ENCODE measurements at places on chromosomes 11 and 22. TPM values are rescaled to one million over a fixed set of nuclear protein-coding genes. Genes with fewer than 3 reads are reported as not detected.
A peak's percentile ranks its signal among the peaks of the same experiment; 100 is the strongest.

DNA sequence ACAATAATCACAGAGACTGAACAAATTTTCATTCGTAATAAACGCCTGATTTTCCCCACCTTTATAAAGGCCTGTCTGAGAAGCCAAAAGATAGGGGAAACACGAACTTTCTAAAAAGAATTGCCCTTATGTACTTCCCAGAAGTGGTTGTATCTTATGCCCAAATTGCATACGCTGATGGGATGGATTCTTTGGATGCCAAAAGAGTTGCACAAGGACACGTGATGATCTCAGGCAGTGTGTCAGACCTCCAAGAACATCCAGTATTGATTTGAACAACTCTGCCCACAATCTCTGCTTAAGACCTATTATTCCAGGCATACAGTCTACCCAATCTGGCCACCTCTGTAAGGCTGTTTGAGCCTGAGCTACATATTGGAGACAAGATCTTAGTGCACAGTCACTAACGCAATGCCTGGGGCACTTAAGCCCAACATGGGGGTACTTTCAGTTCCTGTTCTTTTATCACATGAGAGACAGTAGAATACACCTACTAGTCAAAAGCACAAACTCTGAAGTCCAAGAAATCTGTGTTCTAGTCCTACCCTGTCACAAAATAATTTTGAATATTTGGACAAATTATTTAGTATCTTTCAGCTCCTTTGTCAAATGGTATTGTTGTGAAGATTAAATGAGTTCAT is 38.9 kb downstream of the OR10A6 start:
- DNase-seq: no peak

DNA sequence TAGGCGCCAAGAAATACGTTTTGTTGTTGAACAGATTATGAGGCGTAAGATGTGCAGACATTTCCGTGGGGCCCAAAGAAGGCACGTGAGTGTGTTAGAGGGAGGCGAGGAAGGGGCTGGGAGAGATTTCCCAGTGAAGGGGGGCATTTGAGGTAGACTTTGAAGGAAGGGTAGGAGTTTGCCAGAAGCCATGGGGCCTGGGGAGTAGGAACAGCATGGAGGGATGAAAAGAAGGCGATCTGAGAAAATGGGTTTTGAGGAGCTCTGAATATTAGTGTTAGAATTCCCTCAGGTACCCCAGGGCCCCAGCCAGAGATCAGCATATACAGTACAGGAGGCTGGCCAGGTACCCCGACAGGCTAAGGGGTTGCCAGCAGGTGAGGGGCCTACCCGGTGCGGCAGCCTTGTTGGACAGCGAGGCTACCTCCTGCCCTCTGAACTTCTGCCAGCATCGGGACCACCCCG is 414 bp upstream of the MIEF1 start:
- DNase-seq: no peak

TRIM48 gene
- not detected for polyA plus RNA-seq

- DNase-seq: no peak
Measured at GRCh38 chr11:61885166-61885778, 6.1 kb downstream of the FADS3 start.

GRCh38 chr11:12199231-12199948 is 89.0 kb downstream of the MICAL2 start:
- DNase-seq: no peak

DNA sequence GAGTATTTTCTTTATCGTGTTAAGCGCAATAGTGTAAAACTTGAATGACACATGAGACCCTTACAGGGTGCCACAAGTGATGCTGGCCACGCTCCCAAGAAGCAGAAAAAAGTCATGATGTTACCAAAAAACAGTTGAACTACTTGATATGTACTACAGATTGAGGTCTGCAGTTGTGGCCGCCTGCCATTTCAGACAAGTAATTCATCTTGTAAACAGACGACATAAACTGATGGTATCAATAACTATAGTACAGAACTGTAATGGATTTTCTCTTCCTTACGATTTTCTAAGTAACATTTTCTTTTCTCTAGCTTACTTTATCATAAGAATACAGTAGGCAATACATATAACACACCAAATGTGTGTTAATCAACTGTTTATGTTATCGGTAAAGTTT is 5.5 kb downstream of the CD59 start:
- no peak for DNase-seq

DNA sequence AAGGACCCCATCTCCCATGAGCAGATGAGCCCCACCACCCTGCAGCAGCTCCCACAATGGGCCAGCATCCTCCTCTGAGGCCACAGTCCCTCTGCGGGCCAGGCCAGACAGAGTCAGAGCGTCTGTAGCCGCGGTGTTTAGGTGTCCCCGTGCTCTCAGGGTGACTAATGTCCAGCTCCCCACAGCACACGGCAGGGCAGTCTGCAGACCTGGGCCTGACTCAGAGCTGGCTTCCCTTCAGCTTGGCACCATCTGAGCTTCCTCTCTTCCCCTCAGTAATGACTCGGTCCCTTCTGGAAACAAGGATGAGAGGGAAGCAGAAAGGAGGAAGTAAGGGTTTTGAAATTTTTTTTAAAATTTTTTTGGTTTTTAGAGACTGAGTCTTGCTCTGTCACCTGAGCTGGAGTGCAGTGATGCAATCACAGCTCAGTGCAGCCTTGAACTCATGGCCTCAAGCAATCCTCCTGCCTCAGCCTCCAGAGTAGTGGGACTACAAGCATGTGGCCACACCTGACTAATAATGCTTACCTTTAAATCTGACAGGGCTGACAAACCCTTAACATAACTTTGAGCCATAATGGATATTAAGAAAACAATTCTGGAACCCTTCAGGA is 28.5 kb downstream of the LRRC74B start:
- no peak for DNase-seq

PLAAT2 gene
- polyA plus RNA-seq: not detected

DNA sequence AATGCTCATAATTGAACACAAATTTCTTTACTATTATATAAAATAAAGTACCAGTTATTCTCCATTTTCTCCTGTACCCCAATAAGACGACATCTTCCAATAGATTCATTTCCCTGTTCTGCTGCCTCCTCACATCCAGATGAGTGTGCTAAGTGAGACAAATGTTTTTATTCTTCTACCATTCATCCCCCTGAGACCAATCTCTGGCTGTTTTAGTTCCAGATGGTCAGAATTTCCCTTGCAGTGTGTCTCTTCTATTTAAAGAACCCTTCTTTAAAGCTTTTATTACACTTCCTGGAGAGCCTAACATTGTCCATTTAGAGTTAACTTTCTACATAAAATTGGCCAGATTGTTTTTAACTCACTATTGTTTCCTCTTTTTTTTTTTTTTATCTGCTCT is 41.2 kb upstream of the GLYATL1 start:
- peak; percentile 10 for DNase-seq

DNA sequence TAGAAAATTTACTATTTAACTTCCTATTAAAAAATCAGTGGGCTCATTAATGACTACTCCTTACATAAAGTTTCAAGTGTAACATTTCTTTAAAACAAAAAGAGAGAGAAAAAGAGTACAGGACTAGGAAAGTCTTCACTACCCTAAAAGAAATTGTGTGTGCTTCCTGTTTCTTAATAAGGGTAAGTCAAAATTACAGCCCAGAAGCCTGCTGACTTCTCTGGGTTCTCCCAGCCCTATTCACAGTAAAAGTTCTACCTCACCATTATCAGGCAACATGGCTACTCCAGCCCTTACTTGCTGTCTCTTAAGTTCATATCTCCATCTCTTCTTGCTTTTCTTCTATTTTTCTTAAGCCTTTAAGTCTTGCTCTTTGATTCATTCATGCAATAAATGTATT is 20.3 kb upstream of the ZC3H12C start:
- DNase-seq: no peak

GRCh38 chr11:111172321-111172862 is 73.1 kb upstream of the POU2AF2 start:
- no peak for DNase-seq

CNGA4 gene
- polyA plus RNA-seq: 0.33 TPM

DNA sequence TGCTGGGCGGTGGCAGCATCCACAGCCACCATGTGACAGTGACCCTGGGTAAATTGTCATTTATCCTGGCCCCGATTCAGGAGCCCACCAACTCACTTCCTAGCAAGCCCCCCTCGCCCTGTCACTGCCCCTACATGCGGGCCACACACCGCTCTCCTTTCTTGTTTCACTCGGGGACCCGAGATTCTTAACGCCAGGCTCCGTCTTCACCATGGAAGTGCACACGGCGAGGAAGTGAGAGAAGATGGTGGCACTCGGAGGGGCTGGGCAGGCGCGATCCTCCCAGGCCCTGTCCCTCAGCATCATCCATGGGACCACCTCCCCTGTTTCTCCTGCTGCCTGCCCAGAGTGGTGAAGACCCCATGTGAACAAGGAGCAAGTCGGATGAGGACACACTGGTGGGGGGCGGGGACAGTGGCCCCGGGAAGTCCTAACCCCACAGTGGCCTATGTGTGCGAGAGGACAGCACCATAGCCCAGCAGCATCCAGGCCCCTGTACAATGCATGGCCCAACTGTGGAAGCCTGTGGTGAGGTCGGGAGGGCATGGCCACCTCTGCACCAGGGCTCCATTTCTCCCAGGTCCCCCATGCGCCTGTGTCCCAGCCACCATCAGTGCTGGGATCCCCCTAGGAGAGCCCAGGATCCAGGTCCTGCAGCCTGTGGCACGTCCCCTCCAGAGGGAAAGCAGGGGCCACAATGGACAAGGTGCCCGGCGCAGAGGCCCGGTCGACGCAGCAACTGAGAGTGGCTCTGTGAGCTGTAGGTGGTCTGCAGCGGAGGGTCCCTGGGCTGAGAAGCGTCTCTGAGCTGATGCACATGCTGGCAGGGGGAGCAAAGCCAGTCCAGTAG is 262.8 kb downstream of the BRD1 start:
- DNase-seq: no peak

TUBA8 gene
- polyA plus RNA-seq: 15.0 TPM

DNA sequence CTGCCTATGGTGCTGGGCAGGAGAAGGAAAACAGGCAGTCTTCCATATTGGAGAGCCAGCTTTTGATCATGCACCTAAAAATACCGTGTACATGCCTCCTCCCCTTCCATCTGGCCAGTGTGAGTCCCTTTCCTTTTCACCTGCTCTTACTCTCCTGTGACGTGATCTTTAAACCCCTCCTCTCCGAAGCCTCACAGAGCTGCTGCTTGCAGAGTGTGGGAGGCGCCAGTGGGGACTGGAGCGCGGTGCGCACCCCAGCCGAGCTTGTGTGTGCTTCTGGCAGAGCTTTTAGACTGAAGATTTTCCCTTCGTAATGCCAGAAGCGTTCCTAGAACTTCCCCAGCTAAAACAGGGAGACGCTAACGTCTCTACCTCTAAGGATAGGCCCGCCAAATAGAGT is 29.8 kb downstream of the MUC6 start:
- peak; percentile 59 for DNase-seq

MIAT gene
- 0.20 TPM for polyA plus RNA-seq

GRCh38 chr11:85673393-85673792 is 8.5 kb upstream of the CREBZF start:
- DNase-seq: no peak

- DNase-seq: peak; percentile 74
Measured at GRCh38 chr22:50218996-50219727, 18.4 kb downstream of the SELENOO start.

- peak; percentile 67 for DNase-seq
Measured at GRCh38 chr11:64358907-64359711, at the start of gene RPS6KA4. TSS of gene RPS6KA4 (plus strand) at chr11:64359162. CDS start at chr11:64359236, 74 bp downstream.

- no peak for DNase-seq
Measured at GRCh38 chr11:35288817-35289541, 130.4 kb downstream of the SLC1A2 start.

GRCh38 chr11:120172054-120172911 is 34.4 kb upstream of the TRIM29 start:
- DNase-seq: peak; percentile 40

DNA sequence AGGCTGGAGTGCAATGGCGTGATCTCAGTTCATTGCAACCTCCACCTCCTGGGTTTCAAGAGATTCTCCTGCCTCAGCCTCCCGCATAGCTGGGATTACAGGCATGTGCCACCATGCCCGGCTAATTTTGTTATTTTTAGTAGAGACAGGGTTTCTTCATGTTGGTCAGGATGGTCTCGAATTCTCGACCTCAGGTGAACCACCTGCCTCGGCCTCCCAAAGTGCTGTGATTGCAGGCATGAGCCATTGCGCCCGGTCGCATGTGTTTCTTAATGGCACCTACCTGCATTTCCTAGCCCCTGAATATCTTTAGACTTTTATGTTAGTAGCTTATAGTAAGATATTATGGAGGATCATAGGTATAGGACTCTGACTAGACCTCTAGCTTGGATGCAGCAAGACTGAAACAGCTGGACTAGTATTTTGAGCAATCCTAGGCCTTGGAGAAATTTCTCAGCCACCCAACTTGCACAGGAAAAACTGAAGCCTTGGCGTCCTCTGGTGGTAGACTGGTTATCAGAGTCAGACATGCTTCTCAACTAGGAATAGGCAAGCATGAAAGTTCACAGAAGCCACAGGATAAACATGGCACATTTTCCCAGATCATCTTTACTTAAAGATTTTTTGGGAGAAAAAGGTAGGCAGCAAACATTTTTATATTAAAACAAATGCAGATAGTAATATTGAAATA is 22.7 kb upstream of the C1QTNF4 start:
- DNase-seq: peak; percentile 81

- no peak for DNase-seq
Measured at GRCh38 chr11:75260396-75261170, 20.0 kb downstream of the TPBGL start.

GRIK4 gene
- polyA plus RNA-seq: 0.86 TPM

MS4A7 gene
- polyA plus RNA-seq: 5.6 TPM

DNA sequence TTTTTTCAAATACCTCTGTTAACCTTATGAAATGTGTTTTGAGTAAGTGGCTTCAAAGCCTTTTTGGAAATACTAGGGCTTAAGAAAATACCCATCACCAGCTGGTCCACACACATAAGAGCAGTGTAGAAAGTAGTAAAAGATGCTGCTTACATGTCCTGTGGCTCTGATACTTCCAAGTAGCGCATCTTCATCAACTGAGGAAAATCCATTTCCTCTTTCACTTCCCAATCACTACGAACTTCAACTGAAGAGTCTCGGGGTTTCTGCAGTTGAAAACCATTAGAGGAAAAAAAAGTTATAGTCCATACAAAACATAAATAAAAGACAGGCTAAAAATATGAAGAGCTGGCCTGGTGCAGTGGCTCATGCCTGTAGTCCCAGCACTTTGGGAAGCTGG is 8.5 kb downstream of the EIF3D start:
- no peak for DNase-seq

- DNase-seq: no peak
Measured at GRCh38 chr11:67118181-67118766, 789 bp upstream of the KDM2A start.

DNA sequence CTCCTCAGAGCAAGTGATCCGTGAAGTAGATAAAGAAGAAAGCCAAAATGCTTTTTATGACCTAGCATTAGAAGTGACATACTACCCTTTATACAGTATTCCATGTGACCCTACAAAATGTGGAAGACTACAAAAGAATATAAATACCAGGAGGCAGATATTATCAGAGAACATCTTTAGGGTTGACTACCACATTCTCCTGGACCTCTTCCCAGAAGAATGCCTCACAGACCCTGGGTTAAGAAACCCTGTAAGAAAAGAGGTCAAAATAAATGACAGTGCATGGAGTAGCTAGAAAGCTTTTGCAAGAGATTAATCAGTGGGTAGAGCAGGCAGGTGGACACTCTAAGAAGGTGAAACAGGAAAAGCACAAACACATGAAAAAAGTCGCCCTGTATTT is 69.2 kb downstream of the FANCF start:
- DNase-seq: no peak

- no peak for DNase-seq
Measured at GRCh38 chr11:33151399-33151798, 9.9 kb downstream of the CSTF3 start.

RFPL1 gene
- not detected for polyA plus RNA-seq

MMP13 gene
- polyA plus RNA-seq: not detected

GRCh38 chr11:22901603-22902002 is 41.3 kb upstream of the CCDC179 start:
- no peak for DNase-seq

GRCh38 chr11:36340897-36341296 is 44.8 kb downstream of the PRR5L start:
- no peak for DNase-seq
